T-helper 22 cell (primary cell): ENCODE measurements at places on chromosomes 7 and 10.

DNA sequence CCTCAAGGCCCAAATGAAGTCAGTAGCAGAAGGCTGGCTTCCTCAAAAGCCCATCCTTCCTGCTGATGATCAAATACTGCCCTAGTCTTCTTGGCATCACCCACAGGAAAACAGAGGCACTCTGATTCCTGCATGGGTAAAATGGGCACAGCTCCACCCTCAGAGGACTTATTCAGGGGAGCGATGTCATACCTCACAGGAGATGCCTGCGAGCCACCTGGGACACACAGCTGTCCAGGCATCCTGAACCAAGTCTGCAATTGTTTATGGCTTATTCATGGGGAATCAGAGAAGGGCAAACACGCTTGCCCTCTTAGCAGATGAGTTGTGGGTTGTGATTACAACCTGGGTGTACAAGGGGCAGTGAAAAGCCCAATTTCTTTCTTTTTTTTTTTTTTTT, 22.0 kb upstream of the LMTK2 start:
- DNase-seq = no peak

DNA sequence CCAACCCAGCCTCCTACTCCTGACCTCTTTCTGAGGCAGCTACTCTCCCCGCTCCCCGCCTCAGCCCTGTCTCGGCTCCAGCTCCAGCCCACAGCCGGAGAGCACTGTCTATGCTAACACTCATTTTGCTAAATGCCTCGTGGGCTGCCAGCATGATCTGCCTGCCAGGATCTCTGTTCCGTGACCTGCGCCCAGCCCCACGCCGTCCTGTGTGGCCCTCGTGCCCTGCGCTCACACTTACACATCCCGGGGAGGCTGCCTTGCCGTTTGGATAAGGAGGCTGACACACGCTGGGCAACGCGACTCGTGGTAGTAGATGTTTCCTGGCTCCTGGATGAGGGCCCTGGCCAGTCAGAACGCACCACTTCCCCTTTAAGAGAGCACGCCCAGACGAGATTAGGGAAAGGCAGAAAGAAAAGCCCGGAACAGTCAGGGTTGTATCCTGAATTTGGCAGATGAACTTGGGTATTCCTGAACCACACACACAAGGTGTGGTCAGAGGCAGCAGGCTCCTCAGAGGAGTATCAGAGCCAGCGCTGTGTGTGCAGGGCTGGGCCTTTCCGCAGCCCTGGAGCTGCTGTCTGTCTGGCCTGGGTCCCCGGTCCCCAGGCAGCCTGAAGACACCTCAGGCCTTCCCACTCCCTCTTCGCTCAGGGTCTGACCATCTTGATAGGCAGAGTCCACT, 97.7 kb upstream of the EFCAB10 start:
- no peak for DNase-seq

GRCh38 chr10:51117053-51117660, 42.9 kb downstream of the PRKG1 start:
- DNase-seq = no peak

GRCh38 chr10:60367024-60367423, 22.7 kb downstream of the ANK3 start:
- no peak for DNase-seq

GRCh38 chr7:20399521-20399920, 68.8 kb downstream of the ITGB8 start:
- DNase-seq = no peak
